ENCODE measurements at places on chromosomes 6 and 20.
A peak's percentile ranks its signal among the peaks of the same experiment; 100 is the strongest.

- no peak for DNase-seq
These were observed 117.4 kb downstream of the FAXC start for GRCh38 chr6:99232056-99232455.

DNA sequence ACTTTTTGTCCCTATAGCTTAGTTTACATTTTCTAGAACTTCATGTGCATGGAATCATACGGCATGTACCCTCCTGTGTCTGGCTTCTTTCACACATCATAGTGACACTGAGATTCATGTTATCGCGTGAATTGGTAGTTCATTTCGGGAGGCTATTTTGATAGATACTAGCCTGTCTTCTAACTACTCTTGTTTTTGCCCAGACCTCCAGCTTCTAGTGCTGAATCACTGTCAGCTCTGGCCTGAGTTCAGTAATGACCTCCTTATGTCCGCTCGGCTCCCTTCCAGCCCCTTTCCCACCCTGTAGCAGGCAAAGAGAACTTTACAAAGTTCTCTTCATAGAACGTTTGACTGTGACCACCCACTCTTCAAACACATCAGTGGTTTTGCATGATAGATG lies 14.1 kb downstream of the MYBL2 start:
- no peak for DNase-seq

DNA sequence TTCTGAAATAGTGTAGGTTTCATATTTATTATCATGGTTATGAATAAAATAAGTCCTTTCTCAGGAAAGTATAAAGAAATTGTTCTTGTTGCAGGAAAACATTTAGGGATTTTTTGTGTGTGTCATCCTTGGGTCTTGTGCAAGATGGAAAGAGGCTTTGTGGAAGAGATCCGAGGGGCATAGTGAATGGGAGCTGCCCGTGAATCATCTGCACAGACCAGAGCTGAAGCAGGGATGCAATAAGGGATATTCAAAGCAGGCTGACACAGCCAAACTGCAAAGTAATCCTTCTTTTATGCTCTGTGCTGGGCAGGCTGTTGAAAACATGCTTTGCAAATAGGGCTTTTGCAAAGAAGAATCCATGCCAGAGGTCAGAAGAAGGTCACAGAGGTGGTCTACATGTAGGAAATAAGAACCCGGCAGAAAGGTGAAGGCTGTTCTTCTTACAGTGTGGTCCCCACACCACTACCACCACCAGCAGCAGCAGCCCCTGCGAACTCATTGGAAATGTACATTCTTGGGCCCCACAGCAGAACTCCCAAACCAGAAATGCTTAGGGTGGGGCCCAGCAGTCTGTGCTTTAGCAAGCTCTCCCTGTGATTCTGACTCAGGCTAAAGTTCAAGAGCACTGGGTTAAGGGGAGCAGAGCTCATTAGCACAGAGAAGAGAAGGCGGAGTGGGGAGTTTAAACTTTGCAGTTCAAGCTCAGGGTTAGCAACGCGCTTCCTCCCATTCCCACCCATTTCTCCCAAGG lies 237.6 kb downstream of the QKI start:
- no peak for DNase-seq

DNA sequence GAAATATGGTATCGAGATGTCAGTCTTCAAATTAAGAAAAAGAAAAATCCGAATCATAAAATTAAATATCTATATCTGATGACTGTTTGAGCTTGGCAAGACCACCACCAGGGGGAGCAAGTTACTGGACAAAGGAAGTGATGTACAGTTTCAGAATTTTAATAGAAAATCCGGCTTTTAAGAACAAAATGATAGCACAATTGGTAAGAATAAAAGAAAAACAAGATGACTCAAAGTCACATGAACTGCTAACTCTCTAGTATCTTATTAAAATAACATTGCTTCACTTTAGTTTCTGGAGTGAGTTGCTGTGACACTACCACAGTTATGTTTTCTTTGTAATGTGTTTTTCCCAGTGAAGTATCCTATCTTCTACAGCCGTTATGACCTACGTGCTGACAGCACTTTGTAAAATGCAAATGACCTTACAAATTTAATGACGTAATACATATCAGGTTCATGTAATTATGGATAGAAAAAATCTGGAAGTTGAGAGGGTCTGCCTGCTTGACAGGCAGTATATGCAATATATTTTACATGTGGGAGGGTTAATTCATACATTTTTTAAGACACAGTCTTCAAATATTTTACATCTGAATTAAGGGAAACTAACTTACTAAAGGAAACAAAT lies 405.3 kb upstream of the HS3ST5 start:
- peak; percentile 25 for DNase-seq

- no peak for DNase-seq
These were observed 27.6 kb downstream of the TFAP2B start for GRCh38 chr6:50846144-50846851.

DNA sequence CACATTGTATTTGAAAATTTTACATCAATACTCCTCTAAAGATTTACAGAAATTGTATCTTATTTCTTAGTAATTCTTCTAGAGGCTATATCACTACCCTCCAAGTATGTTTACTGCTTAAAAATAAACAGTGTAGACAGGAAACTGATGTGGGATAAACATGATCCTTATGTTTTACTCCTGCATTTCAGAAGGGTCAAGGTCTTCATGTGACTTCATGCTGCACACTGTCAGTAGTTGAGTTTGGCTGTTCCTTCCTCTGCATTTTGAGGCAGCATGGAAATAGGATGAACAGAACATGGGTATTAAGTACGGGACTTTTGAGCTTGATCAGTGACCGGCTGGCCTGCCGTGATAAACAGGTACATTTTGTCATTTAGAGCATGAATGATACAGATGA lies 179.2 kb upstream of the FERMT1 start:
- no peak for DNase-seq

- DNase-seq: no peak
These were observed 90.7 kb upstream of the CCDC28A start for GRCh38 chr6:138682704-138683527.

GRCh38 chr6:4577406-4577805 lies 198.8 kb upstream of the CDYL start:
- DNase-seq: no peak

GRCh38 chr20:44247586-44248409 lies 690 bp downstream of the GDAP1L1 start:
- DNase-seq: peak; percentile 43

DNA sequence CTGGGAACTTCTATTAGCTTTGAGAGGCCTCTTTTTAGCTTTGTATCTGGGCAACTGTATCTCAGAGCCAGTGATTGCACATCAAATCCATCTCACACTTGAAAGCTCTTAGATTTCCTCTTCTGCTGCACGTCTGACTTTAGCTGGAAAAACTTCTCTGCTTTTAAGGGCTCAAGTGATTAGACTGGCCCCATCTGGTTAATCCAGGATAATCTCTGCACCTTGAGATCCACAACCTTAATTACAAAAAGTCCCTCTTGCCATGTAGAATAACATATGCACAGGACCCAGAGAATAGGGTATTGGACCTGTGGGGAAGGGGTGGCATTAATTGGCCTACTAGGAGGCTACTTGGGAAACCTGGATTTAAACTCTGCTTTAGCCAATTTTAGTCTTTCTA lies 24.2 kb downstream of the KLHL31 start:
- DNase-seq: no peak

DNA sequence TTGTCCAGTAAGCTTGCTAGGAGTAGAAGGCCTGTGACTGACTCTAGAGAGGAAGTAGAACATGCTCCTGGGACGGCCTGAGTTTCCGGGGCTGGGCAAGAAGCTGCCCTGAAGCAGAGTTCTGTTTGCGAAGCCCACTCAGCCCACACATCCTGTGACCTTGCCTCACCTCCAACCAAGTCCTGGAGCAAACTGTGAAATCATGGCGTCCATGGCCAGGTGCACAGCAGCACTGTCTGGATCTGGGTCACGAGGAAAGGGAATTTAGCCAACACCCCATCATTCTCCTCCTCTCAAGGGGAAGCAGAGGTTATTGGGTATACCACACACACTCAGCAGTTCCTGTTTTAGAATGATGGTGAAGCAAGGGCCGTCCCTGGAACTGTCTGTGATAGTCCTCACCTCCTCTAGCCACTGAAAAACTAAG lies 87.5 kb downstream of the CRYBG1 start:
- peak; percentile 80 for DNase-seq

DNA sequence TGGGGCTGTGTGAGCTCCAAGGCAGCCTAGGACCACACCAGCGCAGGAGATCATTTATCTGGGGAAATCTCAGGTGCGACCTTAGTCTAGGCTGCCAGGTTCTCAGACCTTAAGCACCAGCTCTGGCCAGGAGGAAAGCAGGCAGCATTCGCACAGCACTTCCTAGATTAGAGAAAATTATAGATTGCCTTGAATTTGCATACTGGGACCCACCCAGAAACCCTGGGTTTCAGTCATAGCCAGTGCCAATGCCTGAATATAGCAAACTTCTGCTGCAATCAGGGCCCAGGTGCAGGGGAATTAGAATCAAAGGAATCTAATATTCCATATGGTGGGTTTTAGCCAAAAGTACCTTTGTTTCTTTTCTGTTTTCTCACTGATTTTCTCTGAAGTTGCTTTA lies 204.3 kb upstream of the CST7 start:
- DNase-seq: no peak

- no peak for DNase-seq
These were observed 22.0 kb upstream of the DDR1 start for GRCh38 chr6:30862156-30862875.

DNA sequence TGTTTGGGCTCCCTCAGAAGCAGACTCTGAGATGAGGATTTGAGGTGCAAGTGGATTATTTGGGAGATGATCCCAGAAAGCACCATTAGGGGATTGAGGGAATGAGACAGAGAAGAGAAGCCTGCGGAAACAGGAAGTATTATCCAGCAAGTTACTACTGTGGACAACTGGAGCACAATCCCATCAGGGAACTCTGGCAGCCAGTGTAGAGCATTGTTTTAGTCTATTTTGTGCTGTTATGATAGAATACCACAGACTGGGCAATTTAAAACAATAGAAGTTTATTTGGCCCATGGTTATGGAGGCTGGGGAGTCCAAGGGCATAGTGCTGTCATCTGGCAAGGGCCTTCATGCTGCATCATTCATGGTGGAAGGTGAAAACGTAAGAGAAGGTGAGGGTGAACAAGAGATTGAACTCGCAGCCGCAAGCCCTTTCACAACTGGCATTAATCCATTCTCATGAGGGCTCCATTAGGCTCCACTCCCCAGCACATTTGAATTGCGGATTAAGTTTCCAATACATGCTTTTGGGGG lies 43.5 kb upstream of the SLC9A8 start:
- DNase-seq: no peak

DNA sequence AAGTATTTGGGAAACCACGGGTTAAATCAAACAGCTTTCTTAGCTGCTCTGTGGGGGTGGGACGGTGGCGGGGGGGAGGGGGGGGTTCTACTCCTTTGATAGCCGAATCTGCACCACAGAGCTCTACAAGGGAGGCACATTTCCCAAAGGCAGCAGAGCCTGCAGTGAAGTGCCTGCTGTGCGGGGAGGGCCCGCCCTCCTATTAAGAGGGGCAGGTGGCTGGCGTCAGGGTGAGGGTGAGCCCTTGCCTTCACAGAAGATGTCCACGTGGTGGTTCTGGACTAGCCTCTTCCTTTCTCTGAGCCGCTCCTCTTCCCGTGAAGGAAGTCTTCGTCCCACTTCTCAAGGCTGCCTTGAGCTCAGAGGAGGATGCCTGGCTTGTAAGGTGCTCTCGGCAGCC lies 174.9 kb upstream of the THBS2 start:
- DNase-seq: no peak

DNA sequence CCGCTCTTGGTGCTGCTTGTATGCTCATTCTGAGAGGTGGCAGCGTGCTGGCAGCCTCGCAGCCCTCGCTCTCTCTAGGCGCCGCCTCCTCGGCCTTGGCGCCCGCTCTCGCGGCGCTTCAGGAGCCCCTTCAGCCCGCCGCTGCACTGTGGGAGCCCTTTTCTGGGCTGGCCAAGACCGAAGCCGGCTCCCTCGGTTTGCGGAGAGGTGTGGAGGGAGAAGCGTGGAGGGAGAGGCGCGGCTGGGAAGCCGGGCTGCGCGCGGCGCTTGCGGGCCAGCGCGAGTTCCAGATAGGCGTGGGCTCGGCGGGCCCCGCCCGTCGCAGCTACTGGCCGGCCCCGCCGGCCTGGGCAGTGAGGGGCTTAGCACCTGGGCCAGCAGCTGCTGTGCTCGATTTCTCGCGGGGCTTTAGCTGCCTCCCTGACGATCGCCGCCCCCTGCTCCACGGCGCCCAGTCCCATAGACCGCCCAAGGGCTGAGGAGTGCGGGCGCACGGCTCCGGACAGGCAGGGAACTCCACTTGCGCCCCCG lies 19.5 kb upstream of the FAM8A1 start:
- DNase-seq: no peak

- no peak for DNase-seq
These were observed 318.2 kb downstream of the SAMD5 start for GRCh38 chr6:147826698-147827097.

GRCh38 chr6:134394905-134395304 lies 77.0 kb upstream of the SGK1 start:
- DNase-seq: no peak

DNA sequence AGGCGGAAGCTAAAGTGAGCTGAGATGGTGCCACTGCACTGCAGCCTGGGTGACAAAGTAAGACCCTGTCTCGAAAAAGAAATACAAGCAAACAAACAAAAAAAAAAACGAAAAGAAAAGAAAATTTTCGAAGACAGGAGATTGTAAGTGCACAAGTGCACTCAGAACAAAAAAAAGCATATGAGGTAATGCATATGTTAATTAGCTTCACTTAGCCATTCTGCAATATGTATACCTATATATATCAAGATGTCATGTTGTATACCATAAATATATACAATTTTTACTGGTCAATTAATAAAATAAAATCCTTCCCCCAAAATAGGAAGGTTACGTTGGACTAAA lies 127.5 kb downstream of the RIN2 start:
- DNase-seq: no peak

GRCh38 chr20:49999329-49999728 lies 16.5 kb downstream of the SNAI1 start:
- DNase-seq: no peak

GRCh38 chr6:116104636-116105035 lies 4.0 kb downstream of the NT5DC1 start:
- no peak for DNase-seq

GRCh38 chr6:132130626-132131298 lies 179.6 kb upstream of the CCN2 start:
- DNase-seq: peak; percentile 15

DNA sequence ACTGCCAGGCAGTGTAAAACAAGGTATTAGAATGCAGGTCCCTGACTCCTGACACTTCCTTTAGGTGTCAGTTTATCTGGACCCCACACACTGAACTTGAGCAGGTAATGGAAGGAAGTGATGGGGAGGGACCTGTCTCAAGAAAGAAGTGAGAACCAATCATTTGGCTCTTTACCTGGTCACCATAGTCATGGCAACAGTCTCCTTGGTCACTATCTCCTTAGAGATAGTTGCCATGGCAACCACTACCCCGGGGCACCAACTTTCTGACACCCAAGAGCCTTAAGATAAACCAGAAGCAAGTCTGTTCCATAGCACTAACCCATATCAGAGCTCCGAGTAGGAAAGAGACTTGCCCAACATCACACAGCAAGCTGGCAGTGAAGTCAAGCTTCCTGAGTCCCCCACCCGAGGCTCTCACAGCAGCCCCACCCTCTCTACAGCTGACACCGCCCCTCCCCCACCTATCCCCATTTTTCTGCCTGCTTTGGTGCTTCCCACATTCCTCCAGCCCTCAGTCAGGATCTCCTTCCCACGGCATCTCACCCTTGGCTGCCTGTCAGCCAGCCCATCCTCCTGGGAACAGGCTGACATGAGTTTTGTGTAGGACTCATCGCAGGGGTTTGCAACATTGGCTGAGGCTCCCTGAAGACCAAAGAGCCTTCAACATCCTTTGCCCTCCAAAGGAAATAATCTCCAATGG lies 16.3 kb upstream of the HM13 start:
- no peak for DNase-seq

Data from KBM-7 (cell line).